ENCODE measurements at places on chromosomes 2 and 18.

GRCh38 chr18:68564961-68565360 lies 149.9 kb downstream of the TMX3 start:
- DNase-seq: no peak

DNA sequence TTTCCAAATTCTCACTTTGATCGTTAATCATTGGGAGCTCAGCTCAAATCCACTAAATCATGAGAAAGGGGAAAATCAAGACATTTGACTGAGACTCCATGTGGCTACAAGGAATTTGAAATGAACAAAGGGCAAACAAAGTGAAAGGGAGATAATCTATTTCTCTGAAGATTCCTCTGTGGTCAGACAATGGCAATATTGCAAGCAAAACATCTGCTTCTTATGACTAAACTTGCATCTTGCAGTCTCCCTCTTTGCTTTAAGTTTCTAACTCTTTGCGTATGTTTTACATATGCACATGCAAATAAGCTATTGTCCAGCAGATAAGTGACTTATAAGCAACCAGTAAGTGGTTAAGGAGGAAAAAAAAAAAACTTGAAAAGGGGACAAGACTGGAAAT lies 299.1 kb upstream of the NXPH2 start:
- DNase-seq: no peak

GRCh38 chr18:10365901-10366300 lies 88.5 kb upstream of the APCDD1 start:
- DNase-seq: no peak

GRCh38 chr18:21664069-21664468 lies 40.5 kb downstream of the ABHD3 start:
- no peak for DNase-seq

GRCh38 chr2:16665748-16666448 lies at the start of gene CYRIA:
TSS of gene CYRIA (minus strand) at chr2:16665834. CDS start at chr2:16588119, 77,715 bp downstream.
- DNase-seq: no peak

DNA sequence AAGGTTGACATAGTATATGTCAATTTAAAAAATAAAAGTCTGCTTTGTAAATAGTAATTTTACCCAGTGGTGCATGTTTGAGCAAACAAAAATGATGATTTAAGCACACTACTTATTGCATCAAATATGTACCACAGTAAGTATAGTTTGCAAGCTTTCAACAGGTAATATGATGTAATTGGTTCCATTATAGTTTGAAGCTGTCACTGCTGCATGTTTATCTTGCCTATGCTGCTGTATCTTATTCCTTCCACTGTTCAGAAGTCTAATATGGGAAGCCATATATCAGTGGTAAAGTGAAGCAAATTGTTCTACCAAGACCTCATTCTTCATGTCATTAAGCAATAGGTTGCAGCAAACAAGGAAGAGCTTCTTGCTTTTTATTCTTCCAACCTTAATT lies 78.6 kb upstream of the CSRNP3 start:
- no peak for DNase-seq

GRCh38 chr2:234821946-234822475 lies 129.8 kb upstream of the SH3BP4 start:
- DNase-seq: no peak

DNA sequence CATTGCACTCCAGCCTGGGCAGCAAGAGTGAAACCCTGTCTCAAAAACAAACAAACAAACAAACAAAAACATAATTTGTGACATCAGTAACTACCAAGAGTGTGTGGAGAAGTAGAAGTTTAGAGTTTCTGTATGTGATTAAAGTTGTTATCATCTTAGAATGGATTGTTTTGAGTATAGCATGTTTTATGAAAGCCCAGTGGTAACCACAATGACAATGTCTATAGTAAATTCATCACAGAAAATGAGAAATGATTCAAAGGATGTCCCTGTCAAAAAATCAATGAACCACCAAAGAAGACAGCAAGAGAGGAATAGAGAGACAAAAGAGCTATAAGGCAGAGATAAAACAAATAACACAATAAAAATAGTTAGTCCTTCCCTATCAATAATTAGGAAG lies 1299.2 kb downstream of the CNTNAP5 start:
- DNase-seq: no peak

DNA sequence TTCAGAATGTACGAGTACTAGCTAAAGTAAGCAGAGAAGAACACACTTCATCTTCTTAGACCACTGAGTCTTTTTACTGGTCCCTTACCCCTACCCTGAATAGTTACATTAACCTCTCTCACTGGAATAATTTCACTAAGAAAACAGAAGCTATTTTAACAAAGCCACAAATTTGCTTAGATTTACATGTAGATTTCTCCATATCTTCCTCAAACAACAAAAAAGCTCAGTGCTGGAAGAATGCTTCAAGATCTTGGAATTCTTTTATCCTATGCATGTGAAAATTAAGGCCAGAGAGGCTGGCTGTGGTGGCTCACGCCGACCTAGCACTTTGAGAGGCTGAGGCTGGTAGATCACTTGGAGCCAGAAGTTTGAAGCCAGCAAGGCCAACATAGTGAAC lies 35.2 kb downstream of the MOGAT1 start:
- no peak for DNase-seq

DNA sequence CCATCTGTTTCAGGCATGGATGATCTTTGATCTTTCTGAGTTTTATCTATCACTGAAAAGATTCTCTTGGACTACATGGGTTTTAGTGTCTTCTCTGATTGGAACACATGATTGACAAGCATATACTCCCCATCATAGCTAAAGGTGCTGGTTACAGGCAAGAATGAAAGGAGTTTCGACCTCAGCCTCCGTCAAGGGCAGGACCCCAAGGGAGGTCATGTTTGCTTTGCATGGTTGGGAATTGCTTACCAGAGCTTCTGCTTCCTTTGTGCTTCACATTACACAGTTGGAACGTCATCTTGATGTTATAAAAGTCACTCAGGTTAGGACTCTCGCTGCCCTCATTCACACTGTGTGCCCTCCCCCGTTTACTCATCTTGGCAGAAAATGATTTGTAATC lies 287.7 kb downstream of the PIK3C3 start:
- DNase-seq: no peak

DNA sequence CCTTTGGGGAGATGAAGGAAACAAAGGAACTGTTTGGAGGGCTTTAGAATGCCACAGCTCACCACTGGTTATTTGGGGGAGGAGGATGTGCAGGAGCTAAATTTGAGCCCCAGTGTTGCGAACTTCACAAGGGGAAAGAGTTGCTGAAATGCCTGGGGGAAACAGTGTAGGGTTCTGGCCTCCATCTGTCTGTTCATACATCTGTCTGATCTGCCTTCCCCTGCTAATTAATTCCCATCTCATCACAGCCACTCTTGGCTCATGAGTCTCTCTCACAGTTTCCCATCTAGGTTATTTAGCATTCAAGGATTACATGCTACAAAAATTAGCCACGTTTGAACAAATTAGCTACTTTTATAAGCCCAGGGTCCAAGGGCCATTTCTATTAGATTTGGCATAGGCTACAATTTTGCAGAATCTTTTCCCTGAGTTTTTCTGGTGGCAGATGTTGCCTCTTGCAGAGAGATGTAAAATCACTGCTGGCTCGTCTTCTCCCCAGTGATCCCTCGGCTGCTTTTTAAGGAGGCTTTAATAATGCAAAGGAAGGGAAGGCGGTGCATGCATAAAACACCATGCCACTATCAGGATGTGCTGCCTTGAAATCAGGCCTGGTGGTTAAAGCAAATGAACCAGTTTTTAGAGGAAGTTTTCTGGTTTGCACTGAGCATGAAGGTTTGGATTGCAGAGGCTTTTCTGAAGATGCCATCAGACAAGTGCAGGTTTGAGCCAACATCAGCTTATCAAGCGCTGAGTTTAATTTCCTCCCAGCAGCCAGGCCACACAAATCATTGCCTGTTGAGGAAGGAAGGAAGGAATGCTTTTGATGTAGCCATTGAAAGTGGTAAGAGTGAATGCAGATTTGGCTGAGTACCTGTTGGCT lies 35.0 kb downstream of the ADD2 start:
- no peak for DNase-seq

DNA sequence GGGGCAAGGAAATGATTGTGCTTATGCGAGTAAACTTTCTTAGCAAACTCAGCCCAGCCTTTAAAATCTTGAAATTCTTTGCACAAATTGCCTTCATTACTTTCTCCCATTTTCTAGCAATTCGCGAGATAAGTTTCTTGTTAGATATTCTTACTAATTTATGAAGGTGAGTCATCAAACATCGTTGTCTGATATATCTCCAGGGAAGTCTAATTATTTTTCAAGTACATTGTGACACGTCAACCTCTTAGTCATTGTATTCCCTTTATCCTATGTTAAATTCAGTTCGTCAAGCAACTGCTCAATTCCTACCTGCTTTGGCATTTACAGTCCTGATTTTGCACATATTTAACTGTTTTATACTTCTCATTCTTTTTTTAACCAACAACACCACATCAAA lies 854.5 kb upstream of the CRIM1 start:
- no peak for DNase-seq

- no peak for DNase-seq
Measured at GRCh38 chr2:128425731-128426620, 107.3 kb upstream of the HS6ST1 start.

DNA sequence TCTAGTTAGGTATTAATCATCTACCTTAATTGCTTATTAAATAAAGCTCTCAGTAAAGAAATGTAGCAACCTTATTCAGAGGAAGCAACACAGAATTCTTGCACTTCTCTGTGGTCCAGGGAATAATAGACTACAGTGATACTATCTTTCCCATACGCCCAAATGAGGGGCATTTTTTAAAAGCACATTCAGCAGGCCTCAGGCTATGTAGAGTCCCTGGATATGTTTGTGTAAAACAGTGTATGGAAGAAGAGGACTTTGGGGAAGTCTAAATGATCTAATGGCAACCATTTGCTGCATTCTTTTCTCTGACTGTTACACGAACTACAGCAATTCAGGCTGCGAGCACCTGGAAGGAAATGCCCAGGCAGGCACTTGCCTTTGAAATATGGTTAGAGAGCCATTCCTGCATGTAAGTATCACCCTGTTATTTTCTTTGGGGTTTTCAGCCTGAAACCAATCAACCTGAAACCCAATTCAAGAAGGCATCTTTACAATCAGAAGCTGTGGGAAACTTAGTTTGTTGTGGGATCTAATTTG lies 1814.7 kb upstream of the CELF4 start:
- DNase-seq: no peak

DNA sequence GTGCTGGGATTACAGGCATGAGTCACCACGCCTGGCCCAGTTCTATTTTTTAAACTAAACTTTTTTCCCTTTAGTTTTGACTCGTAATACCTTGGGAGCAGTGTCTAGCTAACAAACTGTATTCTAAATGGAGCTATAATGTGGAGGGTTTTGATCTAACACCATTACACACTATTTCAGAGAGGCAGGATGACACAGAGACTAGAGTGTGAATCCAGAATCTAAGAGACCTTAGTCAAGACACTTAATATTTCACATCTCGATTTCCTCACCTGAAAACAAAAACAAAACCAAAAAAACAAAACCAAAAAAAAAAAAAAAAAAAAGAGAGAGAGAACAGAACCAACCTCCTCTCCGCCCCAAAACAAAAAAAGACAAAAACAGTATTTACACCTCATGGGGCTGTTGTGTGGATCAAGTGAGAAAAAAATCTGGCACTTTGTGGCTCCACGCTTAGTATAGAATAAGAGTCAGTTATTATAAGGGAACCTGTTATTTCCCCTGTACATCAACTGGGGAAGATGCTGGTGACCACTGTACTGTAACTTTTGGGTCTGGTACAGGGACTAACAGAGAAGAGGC lies 31.3 kb downstream of the DARS1 start:
- no peak for DNase-seq

GRCh38 chr18:65725251-65726050 lies 25.4 kb upstream of the CDH7 start:
- DNase-seq: no peak
